ENCODE measurements at places on chromosomes 5 and 9.

GRCh38 chr5:74272024-74272775 lies 368.3 kb downstream of the ENC1 start:
- DNase-seq = no peak

DNA sequence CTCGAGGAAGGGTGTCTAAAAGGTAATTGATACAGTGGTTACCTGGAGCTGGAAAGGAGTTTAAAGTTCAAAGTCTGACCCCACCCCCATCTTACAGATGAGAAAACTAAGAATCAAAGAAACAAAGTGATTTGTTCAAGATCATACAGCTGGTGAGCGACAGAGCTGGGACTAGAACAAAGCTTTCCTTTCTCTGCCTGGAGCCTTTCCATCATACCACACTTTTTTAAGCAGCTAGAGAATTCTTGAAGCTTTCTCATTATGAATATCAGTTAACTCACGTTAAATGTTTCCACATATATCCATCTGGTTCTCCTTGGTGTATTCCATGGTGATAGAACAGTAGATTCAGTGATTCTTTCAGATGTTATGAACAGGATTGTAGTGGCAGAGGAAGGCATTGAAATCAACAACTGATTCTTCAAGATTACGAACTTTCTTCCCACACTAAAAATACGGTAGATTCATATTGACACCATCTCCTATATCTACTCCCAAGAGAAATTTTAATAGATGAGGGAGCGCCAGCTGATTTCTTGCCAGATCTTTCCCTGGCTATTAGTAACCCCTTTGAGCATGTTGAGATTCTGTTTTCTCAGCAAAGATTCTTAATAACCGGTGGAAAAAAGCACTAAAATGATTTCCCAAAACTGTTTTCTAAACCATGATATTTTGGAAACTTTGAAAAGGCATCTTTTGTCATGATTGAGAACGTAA lies 233.7 kb downstream of the ADAMTSL1 start:
- no peak for DNase-seq

DNA sequence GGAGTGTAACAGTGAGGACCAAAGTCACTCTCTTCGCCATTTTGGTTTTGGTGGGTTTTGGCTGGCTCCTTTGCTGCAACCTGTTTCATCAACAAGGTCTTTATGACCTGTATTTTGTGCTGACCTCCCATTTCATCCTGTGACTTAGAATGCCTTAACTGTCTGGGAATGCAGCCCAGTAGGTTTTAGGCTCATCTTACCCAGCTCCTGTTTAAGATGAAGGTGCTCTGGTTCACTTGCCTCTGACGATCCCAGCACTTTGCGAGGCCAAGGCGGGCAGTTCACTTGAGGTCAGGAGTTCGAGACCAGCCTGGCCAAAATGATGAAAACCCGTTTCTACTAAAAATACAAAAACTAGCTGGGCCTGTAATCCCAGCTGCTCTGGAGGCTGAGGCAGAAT lies 1.8 kb upstream of the CKS2 start:
- DNase-seq = no peak

DNA sequence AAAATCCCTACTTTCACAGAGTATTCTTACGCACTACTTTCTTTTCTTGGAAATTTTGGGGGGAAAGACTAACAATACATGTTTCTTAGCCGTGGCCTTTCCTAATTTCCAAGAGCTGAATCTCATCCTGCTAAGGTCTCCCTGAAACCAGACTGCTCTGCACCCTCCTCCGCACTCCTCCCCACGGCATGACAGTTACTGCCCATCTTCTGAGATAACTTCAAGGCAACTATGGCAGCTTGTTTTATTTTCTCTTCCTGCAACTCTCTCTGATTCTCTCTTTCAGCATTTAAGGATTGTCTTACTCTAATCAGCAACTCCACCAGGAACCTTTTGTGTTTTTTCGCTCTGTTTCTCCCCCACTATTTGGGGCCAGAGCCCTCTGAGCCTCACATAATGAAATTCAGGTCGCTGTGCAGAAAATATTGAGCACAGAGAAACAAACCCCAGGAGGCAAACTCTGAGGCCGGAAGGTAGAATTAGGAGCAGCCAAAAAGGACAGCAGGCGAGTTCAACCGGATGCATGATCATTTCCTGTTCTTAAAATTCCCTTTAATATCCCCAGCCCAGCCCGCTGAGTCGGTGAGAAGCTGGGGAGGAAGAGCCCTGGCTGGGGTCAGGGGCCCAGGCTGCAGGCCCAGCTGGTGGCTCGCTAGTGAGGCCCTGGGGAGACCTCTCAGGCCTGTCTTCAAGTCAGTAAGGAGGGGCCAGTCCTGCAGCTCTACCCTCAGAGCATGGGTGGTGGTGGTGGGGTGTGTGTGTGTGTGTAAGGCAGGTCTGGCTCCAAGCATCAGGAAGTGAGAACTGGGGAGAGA lies 213.6 kb upstream of the S1PR3 start:
- DNase-seq = no peak

DNA sequence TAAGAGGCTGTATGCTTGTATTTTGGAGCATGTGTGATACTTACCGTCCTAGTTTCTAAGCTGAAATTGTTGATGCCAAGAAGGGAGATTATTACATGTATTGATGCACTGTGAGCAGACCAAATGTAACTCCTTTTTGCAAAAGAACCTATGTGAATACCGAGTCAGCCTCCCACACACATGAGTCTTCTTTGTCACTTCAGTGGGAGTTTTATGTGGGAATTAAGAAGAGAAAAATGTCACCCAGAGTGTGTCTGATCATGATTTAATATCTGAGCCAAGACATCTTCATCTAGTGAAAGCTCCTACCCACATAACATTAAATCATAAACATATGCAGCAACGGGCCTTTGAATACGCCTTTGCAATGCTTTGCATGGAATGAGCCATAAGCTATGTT lies 380.3 kb upstream of the ACTBL2 start:
- DNase-seq = no peak

DNA sequence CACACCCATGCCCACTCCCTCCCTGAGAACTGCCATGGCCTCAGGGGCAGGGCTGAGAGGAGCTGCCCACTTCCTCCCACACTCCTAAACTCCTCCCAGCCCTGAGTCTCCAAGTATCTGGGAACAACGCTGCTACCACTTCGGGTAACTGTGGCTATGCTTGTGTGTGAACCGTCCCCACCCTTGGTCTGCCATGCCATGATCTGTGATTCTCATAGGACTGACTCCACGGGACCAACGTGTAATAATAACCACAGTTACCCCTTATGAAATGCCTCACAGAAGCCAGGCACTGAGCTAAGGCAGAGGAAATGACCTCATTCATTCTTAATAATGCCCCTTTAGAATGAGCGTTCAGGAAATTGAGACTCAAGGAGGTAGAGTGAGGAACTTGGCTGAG lies 103.9 kb upstream of the SMIM23 start:
- no peak for DNase-seq

- DNase-seq = no peak
Observed at GRCh38 chr5:17105744-17106418, 111.5 kb upstream of the BASP1 start.

GRCh38 chr5:129622531-129622930 lies 125.4 kb upstream of the MINAR2 start:
- DNase-seq = no peak

DNA sequence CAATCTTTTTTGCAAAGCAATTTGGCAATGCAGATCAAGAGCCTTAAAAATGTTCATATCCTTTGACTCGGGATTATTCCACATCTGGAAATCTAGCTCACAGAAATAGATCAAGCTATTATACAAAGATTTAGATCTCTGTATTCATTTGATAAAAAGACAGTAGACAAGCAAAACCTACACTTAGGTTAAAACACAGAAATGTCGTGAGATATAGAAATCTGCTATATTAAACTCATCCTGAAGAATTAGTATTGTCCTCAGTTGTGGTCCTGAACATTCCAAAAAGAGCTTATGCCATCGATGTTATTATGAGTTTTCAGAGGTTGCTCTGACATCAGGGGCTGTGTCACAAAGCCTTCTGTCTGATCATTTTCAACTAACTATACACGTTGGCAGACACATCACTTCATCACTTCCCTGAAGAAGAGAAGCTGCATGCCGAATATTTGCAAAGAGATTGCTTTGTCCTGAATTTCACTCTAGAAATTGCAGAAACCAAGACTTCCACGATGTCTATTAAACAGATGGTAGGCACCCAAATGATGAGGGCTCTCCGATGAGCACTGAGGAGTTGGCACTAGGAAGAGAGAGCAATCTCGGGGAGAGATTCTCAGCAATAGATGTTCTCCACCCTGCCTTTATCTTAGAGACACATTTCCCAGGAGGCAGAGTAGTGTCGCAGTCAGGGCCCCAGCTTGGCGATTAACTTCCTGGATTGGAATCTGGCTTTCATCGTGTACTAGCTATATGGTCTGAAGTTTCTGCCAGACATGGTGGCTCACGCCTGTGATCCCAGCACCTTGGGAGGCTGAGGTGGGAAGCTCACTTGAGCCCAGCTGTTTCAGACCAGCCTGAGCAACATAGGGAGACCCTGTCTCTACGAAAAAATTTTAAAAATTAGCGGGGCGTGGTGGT lies 1.9 kb upstream of the UBTD2 start:
- DNase-seq = no peak

- DNase-seq = peak; percentile 82
Observed at GRCh38 chr5:119439140-119439631, 13.1 kb upstream of the HSD17B4 start.

DNA sequence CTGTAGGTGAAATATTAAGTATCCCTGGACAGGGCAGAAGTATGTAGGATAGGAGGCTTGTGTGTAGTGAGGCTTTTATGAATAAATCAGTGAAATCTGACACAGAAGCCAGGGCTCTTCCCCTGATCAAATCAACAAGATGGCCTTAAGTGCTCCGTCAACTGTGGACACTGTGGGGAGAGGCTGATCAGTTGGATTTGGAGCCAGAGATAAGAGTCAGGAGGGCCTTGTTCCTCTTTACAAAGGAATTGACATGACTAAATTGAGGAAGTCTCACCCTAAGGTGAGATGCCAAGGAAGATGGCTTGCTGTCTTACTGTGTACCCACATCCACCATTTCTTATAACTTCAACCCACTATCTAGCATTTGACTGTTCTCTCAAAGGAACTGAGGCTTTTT lies 91.6 kb upstream of the PRRC1 start:
- DNase-seq = no peak

GRCh38 chr5:9529041-9529480 lies 16.8 kb downstream of the SEMA5A start:
- DNase-seq = peak; percentile 91

DNA sequence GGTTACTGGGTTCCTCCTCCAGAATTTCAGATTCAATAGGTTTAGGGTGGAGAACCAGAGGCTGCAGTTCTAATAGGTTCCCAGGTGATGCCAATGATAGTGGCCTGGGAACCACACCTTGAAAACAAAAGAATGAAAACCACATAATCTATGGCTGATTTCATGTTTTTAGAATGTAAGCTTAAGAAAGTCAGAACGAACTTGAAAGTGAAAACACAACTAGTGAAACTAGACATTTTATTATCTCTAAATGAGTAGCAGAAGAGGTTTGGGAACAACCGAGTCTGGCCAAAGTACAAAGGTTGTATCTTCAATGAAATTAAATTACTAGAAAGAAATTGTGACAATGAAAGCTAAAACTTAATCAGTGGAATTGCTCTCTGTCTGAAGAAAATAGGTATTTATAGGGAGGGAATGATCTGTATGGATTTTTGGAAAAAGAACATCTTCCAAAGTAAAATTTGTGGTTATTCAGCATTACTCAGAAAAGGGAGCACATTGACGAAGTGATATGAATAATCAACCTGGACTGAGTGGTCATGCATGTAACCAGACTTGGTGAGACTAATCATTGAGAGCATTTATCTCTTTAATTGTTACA lies 24.9 kb upstream of the CEP120 start:
- no peak for DNase-seq

- no peak for DNase-seq
Observed at GRCh38 chr9:82949203-82949602, 113.7 kb downstream of the RASEF start.

- DNase-seq = no peak
Observed at GRCh38 chr5:151383011-151383410, 35.7 kb upstream of the SLC36A2 start.

- no peak for DNase-seq
Observed at GRCh38 chr9:79489261-79490000, 82.3 kb upstream of the TLE4 start.

DNA sequence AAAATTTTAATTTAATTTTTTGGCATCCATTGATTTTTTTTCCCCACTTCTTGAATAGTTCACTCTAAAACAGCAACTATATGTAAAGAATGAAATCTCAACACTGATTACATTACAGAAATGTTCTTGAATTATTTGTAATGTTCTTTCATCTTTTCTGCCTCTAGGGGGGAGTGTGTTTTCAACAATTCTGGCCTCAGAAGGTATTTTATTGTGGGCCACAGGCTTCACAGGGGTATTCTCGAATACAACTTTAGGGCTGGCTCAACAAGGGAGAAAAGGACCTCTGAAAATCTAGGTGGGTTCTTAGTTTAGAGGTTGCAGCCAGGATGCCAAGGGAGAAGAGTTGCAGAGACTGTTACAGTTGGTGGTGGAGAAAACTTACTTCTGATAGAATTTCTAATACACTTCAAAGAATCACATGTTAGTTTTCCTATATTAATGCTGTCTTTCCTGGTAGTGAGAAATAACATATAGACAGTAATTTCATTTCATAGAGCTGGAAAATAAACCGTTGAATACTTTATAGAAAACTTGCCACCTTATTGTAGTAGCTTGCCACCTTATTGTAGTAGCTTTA lies 3.6 kb upstream of the NPR3 start:
- DNase-seq = no peak

- DNase-seq = no peak
Observed at GRCh38 chr5:151312756-151313324, 9.3 kb upstream of the SLC36A3 start.

DNA sequence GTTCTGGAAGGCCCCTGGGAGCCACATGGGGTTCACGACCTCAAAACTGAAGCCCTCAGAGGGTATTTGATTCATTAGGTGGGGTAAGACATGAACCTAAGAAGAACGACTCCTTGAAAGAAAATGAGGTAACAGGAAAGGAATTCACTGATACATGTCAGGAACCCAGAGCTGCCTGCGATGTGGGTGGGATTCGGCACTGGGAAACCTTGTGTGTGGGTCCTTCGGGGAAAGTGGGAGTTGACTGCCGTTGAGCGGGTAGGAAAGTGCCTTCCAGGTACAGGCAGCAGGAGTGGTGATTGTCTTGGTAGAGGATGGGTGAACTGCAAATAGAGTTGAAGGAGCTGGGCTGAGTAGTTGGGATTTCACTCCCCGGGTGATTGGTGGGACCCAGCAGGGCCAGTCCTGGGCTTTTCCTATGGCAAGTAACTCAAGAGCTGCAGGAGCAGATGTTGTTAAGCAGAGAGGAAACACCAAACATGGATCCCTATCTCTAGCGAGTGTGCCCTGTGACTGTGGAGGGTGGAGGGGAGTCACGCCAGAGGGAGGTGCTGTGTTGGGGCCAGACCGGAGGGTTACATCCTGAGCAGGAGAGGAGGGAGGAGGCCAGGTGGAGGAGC lies 30.8 kb downstream of the ANKRD33B start:
- no peak for DNase-seq
